ENCODE measurements at places on chromosomes 3 and 15.

DNA sequence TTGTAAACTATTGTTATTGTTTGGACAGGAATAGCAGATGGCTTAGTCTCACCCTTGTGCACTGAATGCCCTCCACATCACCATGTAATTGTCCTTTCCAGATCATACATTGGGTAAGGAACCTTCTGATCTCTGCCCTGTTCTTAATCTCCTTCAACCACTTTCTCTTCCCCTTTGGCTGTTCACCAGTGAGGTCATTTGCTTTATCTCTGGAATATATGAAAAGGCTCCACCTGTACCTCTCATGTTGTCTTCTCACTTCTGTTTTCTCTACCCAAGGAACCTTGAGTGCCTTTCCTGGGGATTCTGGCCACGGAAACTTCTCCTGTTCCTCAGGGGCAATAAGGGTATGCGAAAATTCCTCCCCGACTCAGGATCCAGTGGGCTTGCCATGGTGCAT lies 28.5 kb downstream of the MCTP2 start:
- DNase-seq: no peak

GRCh38 chr3:7171493-7171892 lies 310.6 kb downstream of the GRM7 start:
- DNase-seq: no peak

DNA sequence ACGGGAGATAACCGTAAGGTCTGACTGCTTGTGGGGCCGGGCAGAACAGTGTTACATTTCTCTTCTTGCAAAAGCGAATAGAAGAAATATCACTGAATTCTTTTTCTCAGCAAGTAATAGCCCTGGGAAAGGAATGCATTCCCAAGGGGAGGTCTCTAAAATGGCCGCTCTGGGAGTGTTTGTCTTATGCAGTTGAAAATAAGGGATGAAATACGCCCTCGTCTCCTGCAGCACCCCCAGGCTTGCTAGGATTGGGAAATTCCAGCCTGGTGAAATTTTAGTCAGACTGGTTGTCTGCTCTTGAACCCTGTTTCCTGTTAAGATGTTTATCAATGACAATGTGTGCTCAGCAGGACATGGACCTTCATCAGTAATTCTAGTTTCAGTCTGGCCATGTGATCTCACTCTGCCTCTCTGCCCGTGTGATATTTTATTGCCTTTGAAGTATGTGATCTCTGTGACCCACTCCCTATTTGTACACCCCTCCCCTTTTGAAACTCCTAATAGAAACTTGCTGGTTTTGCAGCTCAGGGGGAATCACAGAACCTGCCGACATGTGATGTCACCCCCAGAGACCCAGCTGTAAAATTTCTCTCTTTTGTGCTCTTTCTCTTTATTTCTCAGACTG lies 715.6 kb downstream of the ROBO1 start:
- no peak for DNase-seq

- DNase-seq: no peak
Observed at GRCh38 chr3:101836652-101837598, 12.4 kb upstream of the NFKBIZ start.

- DNase-seq: no peak
Observed at GRCh38 chr3:180402471-180403073, 199.4 kb upstream of the TTC14 start.

GRCh38 chr3:71583566-71584393 lies at the start of gene FOXP1:
TSS of gene FOXP1 (minus strand) at chr3:71583728. CDS start at chr3:71198381, 385,347 bp downstream.
- DNase-seq: peak; percentile 77

DNA sequence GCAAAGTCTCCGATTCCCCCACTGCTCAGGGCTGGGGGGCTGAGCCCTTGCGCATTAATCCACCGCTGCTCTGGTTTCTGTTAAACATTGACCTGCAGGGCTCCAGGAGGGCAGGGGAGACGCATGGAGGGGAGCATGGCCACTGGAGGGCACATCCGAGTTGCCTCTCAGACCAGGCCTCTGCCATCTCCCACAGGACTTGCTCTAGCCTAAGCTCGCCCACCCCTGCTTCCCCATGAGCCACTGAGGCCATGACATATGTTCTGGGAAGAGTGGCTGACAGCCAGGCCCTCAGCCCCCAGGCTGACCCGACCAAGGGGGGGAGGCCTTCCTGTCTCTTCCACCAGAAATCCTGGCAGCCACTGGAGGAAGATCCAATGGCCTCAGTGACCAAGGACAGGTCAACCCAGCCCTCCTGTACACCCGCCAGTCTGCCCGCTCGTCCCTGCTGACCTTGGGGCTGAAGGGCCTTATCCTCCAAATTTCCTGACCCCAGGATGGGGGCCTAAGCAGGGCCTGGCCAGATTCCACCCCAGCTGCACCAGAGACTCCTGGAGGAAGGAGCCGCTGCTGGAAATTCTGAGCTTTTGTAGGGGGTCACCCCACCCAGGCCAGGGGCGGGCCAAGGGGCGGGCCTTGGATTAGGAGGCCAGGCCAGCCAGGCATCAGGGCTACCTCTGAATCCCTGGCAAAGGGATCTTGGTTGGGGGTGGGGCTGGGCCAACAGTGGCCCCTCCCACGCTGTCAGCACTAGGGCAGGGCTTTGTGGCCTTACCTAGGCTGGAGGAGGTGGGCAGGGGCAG lies at the start of gene HYAL1:
TSS of gene HYAL1 (minus strand) at position 562 of the 803 bp plus-strand sequence. CDS start 618 bp downstream, outside the sequence.
- peak; percentile 48 for DNase-seq

GRCh38 chr15:44295750-44296431 lies 7.4 kb downstream of the GOLM2 start:
- DNase-seq: no peak

- DNase-seq: no peak
Observed at GRCh38 chr15:28096411-28096669, 2.8 kb downstream of the OCA2 start.

GRCh38 chr3:195145579-195145978 lies 125.4 kb downstream of the XXYLT1 start:
- no peak for DNase-seq

- no peak for DNase-seq
Observed at GRCh38 chr15:86445579-86446252, 366.0 kb downstream of the AGBL1 start.

DNA sequence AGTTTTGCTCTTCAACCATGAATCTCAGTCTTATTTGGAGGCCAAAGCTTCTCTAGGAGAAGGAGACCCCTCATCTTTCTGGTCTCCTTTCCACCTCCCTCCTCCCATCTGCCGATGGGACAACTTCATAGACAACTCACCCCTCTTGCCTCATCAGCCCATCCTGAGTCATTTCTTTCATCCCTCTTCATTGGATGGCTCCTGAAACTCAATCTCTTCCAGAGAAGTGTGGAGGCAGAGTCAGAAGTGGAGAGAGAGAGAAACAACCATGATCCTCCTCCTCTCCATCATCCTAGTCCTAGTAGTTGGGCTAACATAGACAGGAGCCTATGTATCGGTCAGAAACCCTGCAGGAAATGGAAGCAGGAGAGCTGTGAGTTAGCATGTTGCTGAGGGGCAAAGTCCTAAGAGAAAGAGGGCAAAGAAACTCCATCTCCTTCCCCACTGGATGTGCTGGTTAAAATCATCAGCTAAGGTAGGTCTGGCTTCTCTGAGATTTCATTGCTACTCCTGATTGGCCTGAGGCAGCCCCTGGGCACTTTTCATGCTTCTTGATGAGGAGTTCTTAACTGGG lies 21.3 kb upstream of the HCN4 start:
- DNase-seq: no peak

- no peak for DNase-seq
Observed at GRCh38 chr3:64444490-64445108, 219.3 kb upstream of the PRICKLE2 start.

GRCh38 chr15:81097116-81097889 lies 36.8 kb upstream of the CFAP161 start:
- DNase-seq: no peak

GRCh38 chr3:73710340-73710739 lies 85.6 kb upstream of the PDZRN3 start:
- DNase-seq: no peak

DNA sequence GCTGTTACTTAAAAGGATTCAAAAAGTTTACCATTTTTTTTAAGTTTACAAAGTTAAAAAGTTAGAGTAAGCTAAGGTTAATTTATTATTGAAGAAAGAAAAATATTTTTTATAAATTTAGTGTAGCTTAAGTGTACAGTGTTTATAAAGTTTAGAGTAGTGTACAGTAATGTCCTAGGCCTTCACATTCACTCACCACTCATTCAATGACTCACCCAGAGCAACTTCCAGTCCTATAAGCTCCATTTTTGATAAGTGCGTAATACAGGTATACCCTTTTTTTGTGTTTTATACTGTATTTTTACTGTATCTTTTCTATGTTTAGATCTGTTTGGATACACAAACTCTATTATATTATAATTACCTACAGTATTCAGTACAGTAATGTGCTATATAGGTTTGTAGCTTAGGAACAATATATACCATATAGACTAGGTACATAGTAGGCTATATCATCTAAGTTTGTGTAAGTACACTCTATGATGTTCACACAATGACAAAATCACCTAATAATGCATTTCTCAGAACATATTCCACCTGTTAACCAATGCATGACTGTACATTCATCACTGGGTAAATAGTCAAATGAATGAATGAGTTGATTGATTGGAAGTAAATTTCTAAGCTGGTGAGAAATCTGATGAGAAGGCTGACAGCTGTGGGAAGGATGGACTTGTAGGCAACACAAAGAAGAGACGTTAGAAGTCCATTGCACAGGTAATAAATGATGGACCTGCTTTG lies 95.2 kb upstream of the CDIN1 start:
- no peak for DNase-seq

- no peak for DNase-seq
Observed at GRCh38 chr3:100104817-100105413, 9.4 kb downstream of the FILIP1L start.

- DNase-seq: peak; percentile 66
Observed at GRCh38 chr3:114394551-114394950, 100.7 kb downstream of the TIGIT start.

GRCh38 chr15:92833493-92834271 lies 66.4 kb upstream of the CHD2 start:
- no peak for DNase-seq

- no peak for DNase-seq
Observed at GRCh38 chr15:48642795-48643194, 2.7 kb downstream of the FBN1 start.

DNA sequence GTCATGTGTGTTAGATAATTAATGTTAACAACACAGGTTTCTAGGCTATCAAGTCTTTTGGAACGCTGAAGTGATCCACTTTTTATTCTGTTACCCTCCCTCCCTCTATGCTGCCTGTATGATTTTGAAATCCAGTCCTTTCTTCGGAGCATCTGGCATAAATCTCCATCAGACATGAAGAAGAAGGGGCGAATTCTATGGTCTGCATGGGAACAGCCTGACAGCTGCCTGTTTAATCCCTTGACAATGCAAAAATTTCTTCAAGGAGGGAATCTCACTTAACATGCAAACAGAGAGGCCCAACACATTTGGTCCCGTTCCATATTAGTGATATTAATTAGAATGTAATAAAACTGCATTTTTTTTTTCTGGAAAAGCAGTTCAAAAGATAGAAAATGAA lies 145.2 kb downstream of the VGLL3 start:
- no peak for DNase-seq

DNA sequence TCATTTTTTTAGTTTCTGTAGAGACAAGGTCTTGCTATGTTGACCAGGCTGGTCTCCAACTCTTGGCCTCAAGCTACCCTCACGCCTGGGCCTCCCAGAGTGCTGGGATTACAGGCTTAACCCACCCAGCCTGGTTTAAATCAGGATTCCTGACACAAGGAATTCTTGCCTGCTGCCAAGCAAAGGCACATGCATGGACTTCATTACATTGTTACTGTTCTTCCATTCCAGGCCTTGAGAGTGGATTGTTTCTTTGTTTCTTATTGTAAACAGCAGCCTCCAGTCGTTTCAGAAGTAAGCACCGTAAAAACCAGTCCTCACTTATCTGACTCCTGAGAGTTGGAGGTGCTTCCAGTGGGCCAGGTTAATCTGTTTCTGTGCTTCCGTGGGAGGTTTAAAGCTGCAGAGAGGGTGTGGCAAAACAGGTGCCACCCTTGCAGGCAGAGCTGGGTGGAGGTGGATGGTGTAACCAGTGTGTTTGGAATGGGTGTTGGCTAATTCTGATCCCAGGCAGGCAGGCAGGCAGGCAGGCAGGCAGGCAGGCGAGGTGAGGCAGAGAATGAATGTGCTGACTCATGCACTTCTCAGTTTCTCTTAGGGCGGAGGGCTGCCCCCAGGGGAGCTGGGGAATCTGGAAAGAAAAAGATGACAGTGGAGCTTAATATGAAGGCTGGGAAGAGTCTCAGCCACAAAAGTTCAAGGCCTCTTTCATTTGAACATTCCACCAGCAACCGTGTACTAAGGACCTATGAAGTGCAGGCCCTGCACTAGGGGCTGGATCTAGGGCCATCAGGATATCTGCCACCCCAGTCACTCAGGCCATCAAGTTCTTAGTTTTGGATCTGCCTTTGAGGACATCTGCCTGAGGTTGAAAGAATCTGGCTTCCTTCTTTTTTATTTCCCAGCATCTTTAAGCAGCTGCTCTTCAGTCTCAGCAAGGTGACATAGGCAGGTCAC lies 37.0 kb upstream of the CDCP1 start:
- peak; percentile 84 for DNase-seq

GRCh38 chr15:42034628-42035434 lies 14.0 kb upstream of the PLA2G4E start:
- no peak for DNase-seq

DNA sequence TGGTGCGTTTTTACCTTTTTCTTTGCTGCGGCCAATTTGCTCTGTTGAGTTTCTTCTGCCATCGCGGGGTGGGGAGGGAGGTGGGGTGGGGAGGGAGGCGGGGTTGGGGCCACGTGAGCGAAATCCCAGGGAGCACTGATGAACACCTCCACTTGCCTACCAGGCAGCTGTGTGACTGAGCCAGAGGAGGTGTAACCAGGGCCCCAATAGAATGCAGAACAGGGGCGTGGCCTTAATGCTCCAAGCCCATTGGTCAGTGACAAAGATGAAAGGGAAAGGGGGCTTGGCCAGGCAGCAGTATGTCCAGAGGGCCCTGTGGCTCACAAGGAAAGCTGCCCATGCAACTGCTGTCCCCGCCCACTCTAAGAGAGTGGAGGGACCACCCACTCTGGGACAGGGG lies 21.4 kb upstream of the OR4F6 start:
- no peak for DNase-seq

GRCh38 chr15:57767481-57767880 lies 61.0 kb downstream of the POLR2M start:
- DNase-seq: no peak

GRCh38 chr3:46681856-46682540 lies 11.5 kb downstream of the ALS2CL start:
- DNase-seq: no peak

GRCh38 chr3:13535905-13536304 lies 13.0 kb upstream of the FBLN2 start:
- DNase-seq: no peak

- no peak for DNase-seq
Observed at GRCh38 chr3:129045675-129046036, 14.9 kb upstream of the GP9 start.

DNA sequence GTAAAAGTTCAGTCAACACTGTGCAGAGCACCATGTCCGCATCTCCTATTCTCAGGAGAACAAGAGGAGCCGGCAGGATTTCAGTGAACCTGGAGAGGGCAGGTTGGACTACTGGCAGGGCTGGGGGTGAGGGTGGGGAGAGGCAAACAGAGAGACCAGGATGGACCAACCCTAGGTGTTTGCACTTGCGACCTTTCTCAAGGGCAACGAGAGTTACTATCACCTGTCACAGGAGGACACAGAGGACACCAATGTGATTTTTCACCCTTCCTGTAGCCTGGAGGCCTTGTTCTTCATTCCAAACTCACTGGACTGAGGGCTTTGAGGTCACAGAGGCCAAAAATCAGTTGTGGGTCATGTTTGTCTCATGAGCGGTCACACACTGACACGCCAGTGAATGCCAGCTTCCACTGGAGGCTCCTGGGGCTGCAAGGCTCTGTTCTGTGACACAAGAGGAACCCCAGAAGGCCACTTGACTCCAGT lies 89.5 kb downstream of the CPN2 start:
- no peak for DNase-seq
